ENCODE measurements at places on chromosomes 5 and 9.

DNA sequence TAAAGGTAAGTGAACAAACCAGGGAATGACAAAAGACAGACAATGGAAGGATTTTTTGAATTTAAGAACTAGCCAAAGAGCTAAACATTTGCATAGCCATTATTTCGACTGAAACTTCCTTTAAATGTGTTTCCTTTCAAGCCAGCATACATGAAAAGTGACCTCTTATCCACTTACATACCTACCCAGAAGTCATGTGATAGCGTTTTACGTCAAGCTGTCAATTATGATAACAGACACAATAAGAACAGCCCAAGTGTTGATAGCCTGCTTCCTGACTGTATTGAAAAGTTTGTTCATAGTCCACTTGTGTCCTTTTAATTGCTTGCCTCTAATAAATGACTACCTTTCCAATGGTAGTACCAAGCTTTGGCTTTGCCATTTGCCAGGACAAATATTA, 206.0 kb downstream of the NFIB start:
- DNase-seq: no peak

GRCh38 chr5:61461926-61462325, 129.9 kb downstream of the ZSWIM6 start:
- DNase-seq: no peak

GRCh38 chr9:92278110-92278509, 15.4 kb downstream of the IARS1 start:
- no peak for DNase-seq

DNA sequence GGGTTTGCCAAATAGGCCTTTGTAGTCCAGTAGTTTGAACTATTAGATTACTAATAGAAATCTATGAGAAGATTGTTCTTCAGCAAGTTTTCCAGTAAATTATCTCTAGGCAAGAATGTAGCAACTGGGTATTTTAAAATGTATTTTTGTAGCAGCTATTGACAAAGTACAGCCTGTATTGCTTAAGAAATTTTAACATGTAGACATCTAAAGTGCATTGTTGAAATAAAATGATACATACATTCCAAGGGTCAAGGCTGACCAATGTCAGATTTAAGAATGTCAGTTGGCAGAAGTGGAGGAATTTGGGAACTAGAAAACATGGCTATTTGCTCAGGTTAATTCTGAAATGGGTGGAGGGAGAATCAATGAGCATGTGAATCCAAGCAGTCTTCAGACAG, 57.5 kb upstream of the ZSWIM6 start:
- no peak for DNase-seq

DNA sequence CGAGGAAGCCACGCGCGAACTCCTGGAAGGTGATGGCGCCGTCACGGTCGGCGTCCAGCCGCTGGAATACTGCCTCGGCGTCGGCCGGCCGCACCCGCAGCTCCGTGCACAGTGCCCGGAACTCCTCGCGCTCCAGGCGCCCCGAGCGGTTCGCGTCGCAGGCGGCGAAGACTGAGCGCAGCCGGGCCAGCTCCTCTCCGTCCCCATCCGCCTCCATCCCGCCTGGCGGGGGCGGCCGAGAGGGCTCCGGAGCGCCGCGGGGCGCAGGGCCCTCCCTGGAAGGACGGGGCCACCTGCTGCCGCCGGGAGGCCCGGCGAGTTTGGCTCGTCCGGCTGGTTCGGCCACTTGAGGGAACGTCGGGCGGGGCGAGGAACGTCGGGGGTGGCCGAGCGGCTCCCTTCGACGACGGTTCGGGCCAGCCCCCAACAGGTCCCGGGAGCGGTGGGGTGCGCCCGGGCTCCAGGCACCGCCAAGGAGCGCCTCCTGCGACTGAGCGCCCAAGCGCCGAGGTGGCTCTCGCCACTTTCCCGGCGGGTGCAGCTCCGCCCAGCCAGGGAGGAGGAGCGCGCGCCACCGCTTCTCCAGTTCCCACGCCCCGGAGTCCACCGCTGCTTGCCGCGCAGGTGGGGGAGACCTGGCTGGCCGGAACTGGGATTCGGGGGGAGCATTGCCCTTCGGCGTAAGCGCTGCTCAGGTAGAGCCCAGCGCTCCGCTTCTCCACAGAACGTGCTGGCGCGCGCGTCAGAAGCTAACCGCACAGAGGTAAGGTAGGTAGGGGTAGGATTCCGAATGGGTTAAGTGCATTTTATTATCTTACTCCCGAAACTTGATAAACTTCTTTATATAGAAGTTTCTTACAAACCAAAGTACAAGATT, at the start of gene RASEF:
Gene RASEF (minus strand): TSS at position 492 of the 877 bp plus-strand sequence. CDS start 275 bp downstream, at position 217.
- DNase-seq: no peak

DNA sequence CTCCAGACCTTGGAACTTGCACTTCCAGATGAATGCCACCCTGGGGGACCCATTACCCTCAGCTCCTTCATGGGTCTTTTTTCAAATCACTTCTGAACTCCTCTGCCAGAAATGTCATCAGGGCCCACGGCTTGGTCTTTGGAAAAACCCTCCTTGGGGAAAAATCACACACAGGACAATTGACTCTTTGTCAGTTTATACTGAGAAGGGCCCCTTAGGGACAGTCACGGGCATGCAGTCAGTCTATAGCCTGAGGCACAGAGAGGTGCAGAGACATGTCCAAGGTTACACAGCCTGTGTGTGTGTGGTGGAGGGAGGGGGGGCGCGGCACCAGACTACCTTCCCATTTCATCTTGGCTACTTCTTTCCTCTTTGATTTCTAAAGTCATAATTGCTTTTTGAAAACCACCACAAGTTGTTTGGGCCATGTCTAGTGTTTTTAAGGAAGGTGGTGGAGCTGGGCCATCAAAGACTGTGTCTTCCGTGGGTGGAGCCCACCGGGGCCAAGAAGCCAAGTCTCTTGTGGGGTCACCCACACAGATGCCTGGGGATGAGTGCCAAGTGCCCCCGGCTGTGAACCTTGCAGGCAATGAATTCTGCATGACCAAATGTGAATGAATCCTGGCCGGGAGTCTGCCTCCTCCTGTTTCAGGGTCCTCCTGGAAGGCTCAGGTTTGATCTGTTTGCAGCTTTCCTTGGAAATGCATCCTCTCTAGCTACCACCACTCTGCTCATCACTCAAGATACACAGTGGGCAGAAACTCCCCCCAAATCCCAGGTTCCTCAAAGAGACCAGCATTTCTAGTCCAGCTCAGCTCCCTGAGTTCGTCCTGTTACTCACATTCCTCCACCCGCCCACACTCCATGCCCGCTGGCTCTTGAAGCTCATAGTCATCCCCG, 200.1 kb upstream of the TBC1D2 start:
- DNase-seq: no peak

- DNase-seq: no peak
Observed at GRCh38 chr5:150320044-150320613, 17.4 kb upstream of the ARSI start.

- DNase-seq: no peak
Observed at GRCh38 chr5:11084111-11084510, 323.1 kb upstream of the DAP start.

- DNase-seq: no peak
Observed at GRCh38 chr5:107593009-107593408, 77.7 kb downstream of the EFNA5 start.

DNA sequence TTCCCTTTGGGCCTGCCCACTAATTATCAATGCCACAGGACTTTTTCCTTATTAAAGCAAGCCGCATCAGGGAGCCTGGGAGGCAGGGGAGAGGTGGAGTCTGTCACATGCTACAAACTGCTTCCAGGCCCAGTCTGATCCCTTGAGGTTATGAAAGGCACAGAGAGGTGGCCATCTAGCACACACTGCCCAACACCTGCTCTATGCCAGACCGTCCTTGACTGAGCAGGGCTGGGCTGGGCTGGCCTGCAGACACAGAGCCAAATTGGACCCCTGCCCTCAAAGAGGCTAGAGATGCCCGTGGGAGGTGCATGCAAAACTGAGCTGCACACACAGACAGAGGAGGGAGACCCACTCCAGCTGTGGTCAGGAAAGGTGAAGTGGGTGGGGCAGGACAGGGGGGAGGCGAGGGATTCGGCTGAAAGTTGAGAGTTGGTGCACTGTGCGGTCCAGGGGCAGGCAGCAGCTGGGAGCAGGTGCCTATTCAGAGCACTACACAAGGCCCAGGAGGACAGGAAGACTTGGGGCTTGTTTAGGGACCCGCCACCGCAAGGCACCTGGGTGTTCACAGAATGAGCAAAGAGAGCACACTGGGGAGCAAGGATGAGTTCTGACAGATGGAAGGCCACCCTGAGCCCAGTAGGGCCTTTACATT, 36.4 kb upstream of the TCF7 start:
- DNase-seq: no peak

DNA sequence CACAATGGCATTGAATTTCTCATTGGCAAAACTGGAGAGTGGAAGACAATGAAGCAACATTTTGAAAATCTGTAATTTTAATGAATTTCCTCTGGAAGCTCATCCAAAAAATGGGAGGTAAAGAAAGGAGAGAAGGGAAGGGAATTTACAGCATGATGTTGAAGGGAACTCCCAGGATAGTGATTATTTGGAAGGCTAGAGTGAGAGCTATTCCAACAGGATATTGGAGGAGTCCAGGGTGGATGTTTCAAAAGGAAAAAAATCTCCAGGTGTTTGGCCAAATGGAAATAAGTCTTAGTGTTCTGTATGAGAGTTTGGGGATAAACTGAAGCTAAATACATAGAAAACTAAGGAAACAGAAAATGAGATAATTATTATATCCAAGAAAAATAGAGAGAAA, 106.2 kb downstream of the IZUMO3 start:
- no peak for DNase-seq

DNA sequence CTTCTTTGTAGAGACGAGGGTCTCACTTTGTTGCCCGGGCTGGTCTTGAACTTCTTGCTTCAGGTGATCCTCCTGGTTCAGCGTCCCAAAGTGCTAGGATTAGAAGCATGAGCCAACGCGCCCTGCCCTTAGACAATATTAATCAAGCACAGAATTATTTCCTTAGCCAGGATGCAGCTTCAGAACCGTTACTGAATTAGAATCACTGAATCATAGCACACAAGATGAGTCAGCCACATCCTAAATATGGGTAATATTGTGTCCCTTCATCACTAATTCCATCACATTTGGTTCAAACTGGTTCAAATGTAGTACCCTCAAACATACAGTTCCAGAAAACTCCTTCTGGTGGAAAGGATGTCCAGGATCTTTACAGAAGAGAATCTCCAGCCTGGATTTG, 82.7 kb downstream of the BNC2 start:
- no peak for DNase-seq

DNA sequence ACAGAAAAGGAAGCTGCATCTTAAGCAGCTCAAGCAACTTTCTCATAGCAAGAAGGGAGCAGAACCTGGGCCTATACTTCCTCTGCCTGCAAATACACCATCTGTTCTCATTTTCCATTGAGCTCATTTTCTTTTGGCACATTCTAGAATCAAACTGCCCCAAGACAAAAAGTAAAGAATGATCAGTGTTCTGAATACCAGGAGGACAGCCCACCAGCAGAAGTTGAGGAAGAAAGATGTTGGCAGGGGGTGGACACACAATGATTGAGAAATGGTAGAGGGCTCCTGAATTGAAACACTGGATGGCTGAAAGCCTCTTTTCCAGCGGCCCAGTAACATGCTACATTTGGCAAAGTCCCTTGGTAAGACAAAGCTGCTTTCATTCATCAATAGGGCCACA, 171.8 kb downstream of the MED10 start:
- no peak for DNase-seq

DNA sequence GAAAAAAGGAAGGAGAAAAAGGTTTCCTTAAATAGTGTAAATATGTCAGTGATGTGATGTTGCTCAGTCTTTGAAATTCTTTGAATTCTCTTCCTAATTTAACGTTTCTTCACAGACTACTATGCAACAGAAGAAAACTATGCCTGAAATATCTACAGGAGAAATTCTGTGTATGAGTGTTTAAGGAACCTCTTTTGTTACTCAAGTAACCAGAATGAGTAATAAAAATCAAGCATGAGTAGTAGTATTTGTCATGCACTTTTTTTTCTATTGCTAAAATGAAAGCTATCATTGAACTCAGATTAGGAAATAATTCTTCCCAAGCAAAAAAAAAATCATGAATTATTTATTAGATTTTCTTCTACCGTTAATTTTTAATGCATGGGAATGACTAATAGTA, 20.3 kb upstream of the THG1L start:
- DNase-seq: no peak

GRCh38 chr9:69623276-69623675, 48.9 kb downstream of the APBA1 start:
- DNase-seq: no peak

DNA sequence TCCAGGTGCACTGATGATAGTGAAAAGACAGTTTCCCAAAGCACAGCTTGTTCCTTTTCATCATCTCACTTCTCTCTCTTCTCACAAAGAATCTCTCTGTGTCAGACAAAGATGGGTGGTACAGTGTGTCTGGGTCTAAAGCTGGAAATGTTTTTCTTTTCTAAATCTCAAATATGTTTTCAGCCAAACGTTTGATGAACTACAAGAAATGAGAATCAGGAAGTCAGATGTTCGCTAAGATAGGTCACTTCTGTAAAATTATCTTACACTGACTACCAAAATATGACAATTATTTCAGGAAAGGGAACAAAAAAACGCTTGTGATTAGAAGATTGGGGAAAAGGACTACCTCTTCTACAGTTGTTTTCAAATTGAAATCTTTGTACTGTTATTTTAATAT, 708.8 kb downstream of the PTPRD start:
- DNase-seq: peak; percentile 38

DNA sequence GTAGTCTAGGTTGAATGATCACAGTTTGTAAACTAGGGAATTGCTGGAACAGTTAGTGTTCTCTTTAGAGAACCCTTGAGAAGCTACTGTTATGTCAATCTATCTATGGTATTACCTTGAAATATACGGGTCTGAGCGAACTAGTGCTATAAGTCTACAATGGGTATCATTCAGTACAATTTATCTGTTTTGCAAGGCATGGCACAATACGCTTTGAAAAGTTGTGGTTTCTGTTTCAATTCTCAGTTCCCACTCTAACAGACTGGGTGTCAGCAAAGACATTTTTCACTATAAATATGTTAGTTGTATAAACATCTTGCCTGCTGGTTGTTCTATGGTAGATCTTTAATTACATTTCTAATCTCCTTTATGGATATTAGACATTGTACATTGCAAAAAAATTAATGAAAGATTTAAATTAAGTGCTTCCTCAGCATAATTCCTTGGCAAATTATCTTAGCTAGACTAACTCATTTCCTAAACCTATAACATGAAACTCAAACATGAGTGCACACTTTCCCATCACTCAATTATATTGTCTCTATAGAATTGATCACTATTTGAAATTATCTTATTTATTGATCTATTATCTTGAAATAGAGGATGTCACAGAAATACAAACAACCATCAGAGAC, 24.9 kb upstream of the SLCO6A1 start:
- peak; percentile 11 for DNase-seq

Measured in OCI-LY7 (cell line).